ENCODE measurements at places on chromosomes 6 and 20.

- no peak for DNase-seq
These were observed 14.9 kb upstream of the STAU1 start for GRCh38 chr20:49203011-49203410.

GRCh38 chr20:39533858-39534257 lies 571.7 kb downstream of the DHX35 start:
- DNase-seq, result no peak

DNA sequence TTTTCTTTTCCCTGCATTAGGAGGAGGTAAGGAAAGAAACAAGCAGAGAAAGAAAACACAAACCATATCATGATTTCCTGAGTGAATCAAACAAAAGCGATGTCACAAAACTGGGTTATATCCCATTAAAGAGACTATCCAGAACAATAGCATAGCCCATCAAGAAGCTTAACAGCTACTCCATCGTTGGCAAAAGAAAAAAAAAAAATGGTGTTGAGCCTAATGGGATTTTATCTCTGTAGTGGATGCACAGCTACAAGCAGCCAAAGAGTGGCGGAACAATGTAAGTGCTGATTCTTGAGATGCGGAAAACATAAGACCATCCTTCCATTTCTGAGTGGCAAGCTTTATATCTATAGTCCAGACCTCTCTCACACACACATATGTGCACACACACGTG lies 106.2 kb upstream of the NRSN1 start:
- peak; percentile 38 for DNase-seq

DNA sequence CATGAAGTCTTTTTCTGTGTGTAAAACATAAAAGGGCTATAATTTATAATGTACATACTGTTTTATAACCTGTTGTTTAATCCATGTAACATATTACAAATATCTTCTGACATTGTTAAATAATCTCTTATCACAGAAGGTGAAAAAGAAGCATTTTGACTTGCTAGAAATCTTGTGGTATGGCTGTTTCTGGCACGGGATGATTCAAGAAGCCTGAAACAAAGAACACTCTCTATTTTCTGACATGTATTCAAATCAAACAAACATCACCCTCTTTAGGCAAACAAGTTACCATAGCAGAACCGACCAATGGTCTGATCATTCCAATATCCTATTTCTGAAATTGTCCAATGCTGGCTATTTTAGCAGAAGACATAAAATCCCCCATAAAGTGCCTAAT lies 55.4 kb downstream of the HS3ST5 start:
- no peak for DNase-seq

DNA sequence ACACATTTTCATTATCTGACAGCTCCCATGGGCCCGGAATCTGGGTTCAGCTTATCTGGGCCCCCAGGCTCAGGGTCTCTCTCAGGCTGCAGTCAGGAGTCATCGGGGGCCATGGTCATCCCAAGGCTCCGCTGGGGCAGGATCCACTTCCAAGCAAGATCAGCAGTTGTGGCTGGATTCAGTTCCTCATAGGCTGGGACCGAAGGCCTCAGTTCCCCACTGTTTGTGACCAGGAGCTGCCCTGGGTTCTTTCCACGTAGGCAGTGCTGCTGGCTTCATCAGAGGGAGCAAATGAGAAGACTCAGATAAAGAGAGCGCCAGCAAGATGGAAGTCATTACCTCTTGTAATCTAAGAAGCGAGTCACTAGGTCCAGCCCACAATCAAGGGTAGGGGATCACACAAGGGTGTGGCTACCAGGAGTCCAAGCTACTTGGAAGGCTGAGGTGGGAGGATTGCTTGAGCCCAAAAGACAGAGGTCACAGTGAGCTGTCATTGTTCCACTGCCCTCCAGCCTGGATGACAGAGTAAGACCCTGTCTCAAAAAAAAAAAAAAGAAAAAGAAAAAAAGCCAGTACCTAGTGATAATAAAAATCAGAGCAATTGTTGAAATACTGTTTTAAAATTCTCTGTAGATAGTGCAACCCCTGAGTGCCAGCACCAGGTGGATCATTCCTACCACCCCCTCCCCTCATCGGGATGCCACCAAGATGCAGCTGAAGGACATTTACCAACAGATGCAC lies 162.7 kb downstream of the NFATC2 start:
- no peak for DNase-seq

GRCh38 chr6:32642720-32643106 lies 5.5 kb downstream of the HLA-DQA1 start:
- DNase-seq, result no peak

- no peak for DNase-seq
These were observed 386.4 kb upstream of the MMS22L start for GRCh38 chr6:97669191-97670031.

DNA sequence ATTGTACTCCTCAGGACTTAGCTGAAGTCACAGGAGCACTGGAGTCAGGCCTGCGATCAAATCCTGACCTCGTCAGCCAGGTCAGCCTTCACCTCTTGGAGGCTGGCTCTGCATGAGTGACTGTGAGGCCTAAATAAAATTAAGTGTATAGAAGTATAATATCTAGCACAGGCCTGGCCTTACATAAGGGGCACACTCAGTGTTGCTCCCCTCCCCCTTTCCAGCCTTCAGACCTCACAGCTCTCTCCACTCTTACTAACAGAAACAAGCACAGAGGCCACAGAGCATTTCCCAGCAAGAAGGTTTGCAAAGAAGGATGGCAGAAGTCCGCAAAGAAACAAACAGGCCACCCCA lies 84.8 kb downstream of the TRERF1 start:
- DNase-seq, result no peak

DNA sequence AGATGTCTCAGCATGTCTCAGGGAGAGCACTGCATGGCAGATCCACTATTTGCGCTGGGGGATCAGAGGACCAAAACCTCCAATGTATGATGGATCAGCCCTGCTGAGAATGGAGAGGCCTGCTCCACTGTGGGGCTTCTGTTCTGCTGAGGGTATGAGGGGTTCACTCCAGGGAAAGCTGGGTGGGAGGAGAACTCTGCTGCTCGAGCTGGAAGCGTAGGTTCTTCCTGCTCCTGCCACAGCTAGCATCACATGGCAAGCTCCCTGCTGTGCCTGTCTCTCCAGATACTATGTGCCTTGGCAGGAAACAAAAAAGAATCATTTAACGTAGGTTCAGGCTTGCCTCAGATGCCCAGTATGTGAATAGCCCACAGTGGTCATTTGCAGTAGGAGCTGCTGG lies 105.8 kb downstream of the EPM2A start:
- DNase-seq, result no peak

DNA sequence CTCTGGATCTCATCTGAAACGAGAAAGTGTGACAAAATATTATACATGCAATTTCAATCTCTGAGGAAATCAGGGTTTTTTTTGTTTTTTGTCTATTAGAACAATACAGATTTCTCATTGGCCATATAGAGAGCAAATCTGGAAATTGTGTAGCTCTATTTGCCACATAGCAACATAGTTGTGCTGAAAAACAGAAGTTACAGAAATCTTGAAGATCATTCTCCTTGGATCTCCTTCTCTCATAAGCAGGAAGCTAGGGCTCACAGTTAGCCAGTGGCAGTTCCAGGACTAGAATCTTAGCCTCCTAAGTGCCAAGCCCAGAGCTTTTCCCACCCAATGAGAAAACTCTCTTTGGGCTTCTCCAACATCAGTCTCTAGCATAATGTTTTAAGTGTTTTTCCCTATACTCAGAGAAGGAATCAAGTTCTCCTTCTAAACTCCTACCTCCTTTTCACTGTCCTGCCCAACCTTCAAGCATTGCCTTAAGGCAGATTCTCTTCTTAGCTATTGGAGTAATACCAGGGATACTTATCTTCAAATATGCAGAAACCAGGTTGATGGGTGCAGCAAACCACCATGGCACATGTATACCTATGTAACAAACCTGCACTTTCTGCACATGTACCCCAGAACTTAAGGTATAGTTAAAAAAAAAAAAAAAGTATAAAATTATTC lies 211.6 kb downstream of the ALDH8A1 start:
- DNase-seq, result no peak

- no peak for DNase-seq
These were observed 17.4 kb downstream of the UBE2V1 start for GRCh38 chr20:50095476-50096078.

DNA sequence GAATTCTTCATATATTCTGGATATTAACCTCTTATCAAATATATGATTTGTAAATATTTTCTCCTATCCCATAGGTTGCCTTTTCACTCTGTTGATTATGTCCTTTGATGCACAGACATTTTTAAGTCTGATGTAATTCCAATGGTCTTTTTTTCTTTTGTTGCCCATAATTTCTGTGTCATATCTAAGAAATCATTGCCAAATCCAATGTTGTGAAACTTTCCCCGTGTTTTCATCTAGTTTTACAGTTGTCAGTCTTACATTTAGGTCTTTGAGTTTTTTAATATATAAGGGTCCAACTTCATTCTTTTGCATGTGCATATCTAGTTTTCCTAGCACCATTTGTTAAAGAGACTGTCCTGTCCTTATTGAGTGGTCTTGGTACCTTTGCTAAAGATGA lies 111.5 kb downstream of the SESN1 start:
- DNase-seq, result no peak

DNA sequence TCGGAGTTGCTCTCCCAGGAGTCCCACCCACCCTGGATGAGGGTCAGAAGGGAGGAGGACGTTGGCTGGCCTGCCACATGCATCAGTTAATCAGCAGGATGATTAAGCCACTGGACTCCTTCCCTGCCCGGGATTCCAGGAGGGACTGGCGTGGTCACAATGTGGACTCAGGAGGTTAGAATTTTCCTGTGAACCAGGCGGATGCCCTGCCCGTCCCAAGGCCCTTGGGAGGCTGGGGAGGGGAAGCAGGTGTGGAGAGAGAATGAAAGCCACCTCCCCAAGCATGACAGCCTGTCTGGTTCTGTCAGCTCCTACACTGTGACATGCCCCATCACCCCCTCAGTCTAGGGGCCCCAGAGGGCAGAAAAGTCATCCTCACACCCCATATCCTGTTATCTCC lies 11.6 kb upstream of the ITPR3 start:
- DNase-seq, result no peak

DNA sequence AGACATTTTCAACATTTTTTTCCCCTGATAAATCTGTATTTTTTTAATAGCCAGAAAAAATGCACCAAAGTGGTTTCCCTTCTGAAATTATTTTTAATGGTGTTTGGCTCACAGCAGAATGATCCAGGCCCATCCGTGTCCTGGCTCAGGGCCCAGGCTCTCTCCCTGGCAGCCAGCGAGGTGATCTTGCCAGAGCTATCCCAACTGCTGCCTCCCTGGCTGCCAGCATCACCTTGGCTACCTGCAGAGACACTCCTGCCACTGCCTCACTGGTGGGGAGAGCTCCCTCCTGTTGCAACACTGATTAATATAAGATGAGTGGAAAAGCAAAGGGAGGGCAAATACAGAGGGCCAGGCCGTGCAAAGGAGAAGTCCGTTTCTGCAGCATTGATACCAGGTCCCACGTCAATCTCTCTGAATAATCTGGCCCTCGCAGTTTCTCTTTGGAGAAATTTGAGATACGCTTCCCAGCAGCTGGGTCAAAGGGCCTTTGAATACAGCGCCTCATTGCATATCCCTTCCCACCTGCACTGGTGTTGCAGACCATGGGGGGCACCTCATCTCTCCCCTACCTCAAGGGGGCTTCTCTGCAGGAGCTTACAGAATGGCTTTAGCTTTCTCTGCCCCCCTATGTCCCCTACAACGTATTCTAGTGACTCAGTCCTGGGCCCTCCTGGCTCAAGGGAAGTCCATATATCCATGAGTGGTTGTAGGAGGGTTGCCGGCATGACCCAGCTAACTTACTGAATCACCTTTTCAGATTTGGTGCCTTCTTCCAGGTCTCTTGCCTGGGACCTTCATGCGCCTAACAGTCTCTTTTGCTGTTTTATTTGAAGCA lies 12.8 kb upstream of the DSTN start:
- no peak for DNase-seq

DNA sequence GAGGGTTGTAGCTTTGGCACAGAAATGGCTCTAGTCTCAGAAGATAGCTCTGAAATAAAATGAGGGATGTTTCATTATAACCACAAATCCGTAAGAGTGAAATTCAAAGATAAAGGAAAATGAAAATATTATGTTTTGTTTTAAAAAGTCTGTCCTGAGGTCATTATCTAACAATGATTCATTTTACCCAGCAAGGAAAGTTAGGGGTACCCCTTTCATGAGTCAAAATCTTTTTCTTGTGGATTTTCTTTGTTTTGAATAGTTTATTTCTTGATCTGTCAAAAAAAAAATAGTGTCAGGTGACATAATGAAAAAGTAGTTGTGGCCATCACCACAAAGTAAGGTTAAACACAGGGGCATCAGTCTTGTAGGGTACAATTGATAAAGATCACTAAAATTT lies 59.7 kb upstream of the MYB start:
- DNase-seq, result no peak

DNA sequence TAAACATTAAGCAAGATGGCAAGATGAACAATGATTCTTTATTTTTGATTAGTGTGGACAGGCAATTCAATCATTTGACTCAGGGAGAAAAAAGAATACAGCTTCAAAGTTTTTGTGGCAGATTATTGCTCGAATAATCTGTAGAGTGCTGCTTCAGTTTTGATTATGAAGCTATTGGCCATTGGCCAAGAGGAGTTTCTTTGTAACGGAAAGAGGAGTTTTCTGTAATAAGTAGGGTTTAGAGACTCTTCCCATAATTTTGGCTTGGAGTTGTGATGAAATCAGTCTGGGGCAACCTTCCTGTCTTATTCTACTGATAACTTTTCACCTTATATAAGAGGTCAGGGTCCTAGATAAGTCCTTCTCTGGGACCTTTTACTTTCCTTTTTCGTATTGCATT lies 256.7 kb upstream of the RAB32 start:
- no peak for DNase-seq

- no peak for DNase-seq
These were observed 111.8 kb upstream of the ZFP64 start for GRCh38 chr20:52303281-52303950.

DNA sequence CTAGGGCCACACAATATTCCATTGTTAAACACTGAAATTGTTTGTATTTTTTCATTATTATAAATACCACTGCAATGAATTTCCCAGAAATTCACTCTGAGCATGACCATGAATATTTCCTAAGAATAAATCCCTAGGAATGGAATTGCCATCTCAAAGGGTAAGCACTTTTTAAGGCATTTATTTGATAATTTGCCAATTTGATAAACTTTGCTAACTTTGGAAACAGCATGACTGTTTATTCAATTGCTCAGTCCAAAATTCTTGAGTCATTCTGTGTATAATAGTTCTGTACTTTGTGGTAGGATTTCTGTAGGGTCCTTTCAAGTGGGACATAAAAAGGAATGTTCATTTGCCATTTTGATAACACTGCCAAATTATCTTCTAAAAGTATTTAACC lies 44.2 kb upstream of the TOX2 start:
- no peak for DNase-seq

- DNase-seq, result no peak
These were observed 13.3 kb upstream of the SLC2A12 start for GRCh38 chr6:134065706-134066105.

DNA sequence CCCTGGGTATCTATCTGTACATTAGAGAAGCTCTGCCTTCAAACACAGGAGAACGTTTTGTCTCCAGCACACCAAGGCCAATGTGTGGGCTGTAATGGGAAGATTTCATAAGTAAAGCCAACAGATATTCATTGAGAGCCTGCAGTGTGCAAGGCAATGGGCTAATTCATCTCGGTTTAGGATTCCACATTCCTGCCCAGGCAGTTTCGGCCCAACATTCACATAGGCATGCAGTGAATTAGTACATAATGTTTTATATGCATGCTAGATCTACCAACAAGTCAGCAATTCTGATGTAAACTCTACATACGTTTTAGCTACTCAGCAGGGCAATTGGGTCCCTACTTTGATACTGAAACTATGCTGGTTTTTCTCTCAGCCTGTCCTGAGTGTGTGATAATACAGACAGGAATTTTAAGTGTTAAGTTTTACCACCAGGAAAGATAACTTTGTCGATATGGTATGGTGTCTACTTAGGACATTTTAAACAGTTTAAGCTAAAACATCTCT lies 46.9 kb upstream of the NAA20 start:
- no peak for DNase-seq
